ENCODE measurements at places on chromosomes 1 and 21.
A peak's percentile ranks its signal among the peaks of the same experiment; 100 is the strongest.

- no peak for DNase-seq
Observed at GRCh38 chr1:226653311-226653921, 85.7 kb downstream of the ITPKB start.

GRCh38 chr1:47378147-47378546 lies 37.9 kb upstream of the FOXE3 start:
- no peak for DNase-seq

DNA sequence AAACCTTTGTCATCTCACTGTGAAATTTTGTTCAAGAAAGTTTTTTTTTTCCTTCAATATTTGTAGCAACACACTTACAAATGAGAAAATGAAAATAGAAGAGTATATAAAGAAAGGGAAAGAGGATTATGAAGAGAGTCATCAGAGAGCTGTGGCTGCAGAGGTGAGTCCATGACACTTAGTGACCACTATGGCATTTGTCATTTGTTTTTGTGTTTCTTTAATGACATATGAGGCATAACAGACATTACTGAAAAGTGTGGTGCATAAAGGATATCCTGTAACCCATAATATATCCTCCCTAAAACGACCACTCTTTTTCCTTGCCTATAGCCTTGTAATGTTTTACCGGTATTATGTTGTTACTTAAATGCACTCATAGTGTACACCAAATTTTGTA lies 80.2 kb downstream of the VPS26C start:
- DNase-seq: no peak

GRCh38 chr1:151619489-151620093 lies 7.7 kb downstream of the SNX27 start:
- no peak for DNase-seq

- DNase-seq: no peak
Observed at GRCh38 chr1:9378801-9379200, 86.1 kb downstream of the SPSB1 start.

- DNase-seq: no peak
Observed at GRCh38 chr1:28173151-28173979, 3.1 kb downstream of the PTAFR start.

DNA sequence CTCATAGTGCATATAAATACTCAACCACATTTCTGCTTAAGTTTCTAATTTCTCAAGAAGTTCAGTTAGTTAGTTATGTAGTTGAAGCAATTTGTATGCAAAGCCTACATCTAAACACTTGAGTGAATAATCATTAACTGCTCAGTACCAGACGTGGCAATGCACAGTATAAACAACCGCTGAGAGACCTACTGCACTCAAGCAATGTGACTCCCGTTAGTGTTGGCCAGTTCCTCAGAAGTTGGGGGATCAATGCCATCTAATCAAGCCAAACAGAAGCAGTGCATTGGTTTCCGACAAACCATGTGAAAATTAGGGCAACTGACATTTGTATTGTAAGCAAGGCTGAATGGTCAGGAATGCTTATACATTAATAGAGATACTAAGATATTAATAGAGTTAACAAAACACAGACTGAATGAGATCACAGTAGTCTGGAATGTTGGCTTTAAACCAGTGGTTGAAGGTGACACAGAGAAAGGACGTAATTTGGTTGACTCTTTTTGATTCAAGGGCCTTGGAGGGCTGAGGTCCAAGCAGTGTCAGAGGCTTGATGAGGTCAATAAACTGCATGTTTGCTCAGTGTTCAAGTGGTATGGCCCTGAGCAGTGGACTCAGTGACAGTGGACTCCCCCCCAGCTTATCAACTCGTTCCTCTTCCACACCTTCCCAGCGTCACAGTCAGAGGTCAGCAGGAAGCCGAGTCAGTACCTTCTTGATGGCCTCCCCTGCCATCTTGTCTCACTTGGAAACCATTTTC lies 255.5 kb downstream of the CTH start:
- DNase-seq: no peak

DNA sequence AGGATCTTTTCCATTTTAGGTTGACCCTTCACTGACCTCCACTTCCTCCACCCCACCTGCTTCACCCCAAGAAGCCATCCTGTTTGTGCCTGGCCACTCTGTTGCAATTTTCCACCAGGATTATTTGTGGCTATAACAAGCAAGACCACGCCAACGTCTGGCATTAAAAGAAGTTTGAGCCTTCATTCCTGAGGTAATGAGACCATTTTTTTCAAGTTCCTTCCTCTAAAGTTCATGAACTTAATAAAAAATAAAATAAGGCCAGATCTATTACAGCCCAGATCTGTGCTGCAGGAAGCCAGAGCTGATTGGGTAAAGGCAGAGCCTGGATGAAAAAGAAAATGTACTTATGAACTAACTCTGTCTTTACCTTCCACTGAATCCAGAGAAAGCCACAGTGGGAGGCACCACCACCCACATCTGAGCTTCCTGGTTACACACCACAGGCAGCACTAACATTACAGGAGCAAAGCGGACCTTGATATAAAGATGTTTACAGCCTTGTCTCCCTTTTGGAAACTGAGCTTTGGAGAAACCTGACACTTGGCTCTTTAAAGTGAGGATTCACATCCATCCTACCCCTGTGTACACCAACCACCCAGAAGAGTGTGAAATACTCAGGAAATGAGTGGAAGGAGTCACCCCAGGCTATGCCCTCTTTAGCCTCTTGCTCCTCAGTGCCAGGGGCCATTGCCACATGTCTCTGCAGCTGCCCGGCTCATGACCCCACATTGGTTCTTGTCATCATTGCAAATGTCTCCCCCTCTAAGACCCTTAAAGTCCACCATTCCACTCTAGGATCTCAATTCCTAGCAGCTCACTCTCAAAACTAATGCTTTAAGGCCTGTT lies 293.6 kb downstream of the PLPP3 start:
- DNase-seq: peak; percentile 8

DNA sequence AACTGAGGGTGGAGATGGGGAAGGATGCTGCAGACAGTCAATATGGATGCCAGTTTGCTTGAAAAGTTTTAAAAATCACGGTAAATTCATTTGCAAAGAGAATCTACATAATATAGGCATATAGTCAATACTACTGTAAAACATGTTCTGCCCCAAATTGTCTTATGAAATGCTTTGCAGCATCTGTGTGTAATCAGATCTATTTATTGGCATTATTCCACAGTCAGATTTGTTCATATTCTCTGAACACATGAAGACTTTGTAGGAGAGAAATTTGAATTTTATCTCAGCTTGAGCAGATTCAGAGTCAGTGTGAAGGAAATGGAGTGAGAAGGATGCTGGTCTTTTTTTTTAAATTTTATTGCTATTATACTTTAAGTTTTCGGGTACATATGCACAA lies 88.5 kb downstream of the PLPPR4 start:
- DNase-seq: no peak

DNA sequence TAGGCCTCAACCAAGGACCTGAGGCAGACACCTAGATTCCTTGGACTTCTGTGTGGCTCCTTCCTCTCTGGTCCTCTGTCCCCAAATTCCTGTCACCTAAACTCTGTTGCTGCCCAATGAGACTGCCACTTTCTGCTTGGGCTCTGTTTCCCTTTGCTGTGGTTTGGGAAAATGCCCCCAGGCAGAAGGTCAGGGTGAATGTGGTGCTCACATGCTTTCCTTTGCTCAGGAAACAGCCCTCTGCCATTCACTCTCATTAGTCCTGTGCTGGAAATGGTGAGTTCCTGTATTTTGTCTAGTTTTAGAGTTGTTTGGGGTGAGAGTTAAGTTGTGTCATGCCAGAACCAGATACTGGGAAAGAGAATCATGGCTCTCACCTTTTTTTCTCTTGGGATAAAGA lies 22.7 kb upstream of the SHE start:
- DNase-seq: no peak

DNA sequence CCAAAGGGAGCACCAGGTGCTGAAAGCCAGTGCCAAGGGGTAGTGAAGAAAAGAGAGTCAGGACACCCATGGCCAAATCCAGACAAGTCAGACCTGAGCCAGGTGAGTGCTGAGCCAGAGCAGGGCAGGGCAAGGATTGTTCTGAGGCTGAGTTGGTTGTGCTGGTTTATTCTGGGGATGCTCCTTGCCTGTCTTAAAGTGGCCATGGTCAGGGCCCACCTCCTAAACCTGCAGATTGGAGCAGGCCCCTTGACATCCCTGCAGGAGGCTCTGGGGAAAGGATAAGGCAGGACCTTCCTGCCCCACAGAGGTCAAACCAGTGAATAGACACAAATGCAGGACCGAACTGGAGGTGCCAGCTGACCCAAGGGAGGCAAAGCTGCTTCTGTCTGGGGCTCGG lies 138.4 kb downstream of the HIVEP3 start:
- DNase-seq: no peak

GRCh38 chr1:67201891-67202290 lies 35.6 kb downstream of the IL23R start:
- no peak for DNase-seq

- no peak for DNase-seq
Observed at GRCh38 chr1:54557671-54558355, 9.8 kb downstream of the ACOT11 start.

GRCh38 chr1:29777522-29777921 lies 541.2 kb downstream of the PTPRU start:
- DNase-seq: no peak

DNA sequence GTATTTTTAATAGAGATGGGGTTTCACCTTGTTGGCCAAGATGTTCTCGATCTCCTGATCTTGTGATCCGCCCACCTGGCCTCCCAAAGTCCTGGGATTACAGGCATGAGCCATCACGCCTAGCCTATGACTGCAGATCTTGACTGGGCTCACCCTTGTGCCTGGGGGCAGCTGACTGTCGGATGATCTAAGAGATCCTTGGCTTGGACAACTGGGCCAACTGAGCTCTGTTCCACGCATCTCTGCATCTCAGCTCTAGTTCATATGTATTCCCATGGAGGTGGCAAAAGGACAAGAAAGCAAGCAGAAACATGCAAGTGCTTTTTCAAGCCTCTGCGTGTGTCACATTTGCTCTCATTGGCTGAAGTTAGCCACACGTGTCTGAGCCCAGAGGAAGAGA lies 75.8 kb upstream of the SELENON start:
- DNase-seq: no peak

- no peak for DNase-seq
Observed at GRCh38 chr1:158724442-158724841, 3.9 kb upstream of the OR6K3 start.

DNA sequence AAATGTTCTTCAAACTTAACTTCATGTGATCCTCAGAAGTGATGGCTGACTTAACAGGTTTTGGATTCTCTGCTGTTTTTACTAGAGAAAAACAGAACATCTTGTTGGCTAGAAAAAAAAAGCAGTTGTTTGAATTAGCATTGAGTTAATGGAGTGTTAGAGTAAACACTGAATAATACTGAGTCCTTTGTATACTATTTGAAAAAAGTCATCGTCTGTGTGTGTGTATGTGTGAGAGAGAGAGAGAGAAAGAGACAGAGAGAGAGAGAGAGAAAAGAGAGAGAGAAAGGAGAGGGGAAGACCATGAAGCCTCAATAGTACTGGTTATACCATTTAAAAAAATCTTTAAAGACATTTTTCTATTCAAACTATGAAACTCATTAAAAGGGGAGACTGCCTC lies 10.4 kb downstream of the ZNF697 start:
- no peak for DNase-seq

DNA sequence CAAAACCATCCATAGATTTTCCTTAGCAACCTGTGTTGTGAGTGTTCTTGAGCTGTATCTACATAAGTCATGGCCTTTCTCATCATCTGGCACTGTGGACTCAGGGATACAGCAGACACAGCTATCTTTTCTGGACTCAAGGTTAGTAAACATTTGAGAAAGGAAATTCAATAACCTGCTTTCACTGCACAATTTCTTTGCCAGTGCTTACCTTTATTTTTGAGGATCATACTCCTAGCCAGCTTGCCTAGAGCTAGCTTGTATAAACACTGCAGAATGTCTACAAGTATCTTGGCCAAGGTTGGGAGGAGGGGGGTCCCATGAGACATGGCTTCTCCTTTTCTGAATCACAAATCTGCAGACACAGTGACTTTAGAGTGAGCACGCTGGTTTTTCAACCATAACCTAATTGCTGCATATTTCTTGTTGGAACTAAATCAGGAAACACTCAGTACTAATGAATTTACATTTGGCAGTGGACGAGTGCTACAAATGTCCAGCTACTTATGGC lies 27.2 kb downstream of the ADAMTS5 start:
- peak; percentile 57 for DNase-seq

DNA sequence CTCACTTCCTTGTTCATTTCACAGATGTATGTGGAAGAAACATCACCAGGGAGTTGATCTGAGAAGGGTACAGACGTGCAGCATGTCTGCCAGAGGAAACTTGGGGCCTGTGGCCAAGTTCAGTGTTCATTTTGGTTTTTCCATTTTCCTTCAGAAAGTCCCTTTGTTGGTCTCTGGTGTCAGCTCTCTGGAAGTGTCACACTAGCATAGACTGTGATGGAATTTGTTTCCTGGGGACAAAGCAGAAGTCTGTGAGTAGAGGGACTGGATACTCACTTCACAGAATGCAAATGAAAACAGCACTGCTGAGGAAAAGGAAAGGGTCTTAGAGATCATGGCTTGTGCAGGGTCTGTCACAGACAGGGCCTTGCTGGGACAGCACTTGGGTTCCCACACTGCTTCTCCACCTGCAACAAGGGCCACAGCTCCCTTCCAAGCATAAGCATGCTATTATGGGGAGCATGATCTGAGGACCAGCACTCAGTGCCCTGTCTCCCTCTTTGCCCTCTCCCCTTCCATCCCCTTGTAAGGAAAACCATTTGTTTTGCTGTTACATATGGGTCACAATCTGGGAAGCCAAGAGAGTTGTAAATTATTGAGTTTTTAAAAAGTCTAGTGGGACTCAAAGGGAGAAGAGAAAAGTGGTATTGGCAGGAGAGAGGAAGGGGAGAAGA lies 31.4 kb upstream of the CD84 start:
- DNase-seq: no peak

- no peak for DNase-seq
Observed at GRCh38 chr1:234931404-234931973, 197.1 kb downstream of the TOMM20 start.

DNA sequence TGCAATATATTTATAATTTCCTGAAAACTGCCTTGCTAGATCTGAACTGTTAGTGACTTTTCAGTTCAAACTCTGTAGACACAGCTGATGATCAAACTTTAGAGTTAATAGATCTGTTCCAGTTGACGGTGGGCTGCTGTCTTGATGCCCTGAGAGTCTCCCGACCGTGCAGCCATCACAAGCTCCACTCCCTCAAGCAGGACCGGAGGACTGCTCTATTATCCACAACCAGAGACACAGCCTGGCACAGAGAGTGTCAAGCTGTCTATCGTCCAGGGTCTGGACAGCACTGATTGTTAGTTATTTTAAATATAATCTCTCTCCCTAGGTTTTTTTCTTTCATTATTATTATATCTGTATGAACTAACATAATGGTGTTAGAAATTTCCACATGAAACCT lies 8.0 kb downstream of the CHODL start:
- no peak for DNase-seq

DNA sequence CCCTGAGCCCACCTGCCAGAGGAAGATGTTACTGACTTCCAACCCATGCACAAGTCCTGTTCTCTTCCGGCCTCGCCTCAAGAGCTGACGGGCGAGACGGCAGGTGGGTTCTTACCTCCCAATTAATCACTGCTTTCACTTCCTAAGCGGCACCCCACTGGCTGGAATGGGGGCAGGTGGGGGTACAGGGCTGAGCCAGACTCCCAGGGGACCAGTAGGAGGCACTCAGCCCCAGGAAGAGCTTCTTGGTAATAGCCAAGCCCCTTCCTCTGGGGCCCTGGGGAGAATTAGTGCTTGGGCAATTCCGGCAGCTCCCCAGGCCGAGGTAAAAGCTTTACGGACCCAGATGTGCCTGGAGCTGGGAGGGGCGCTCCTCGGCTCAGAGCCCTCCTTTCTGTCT lies 9.7 kb downstream of the CNTN2 start:
- no peak for DNase-seq
